ENCODE measurements at places on chromosomes 13 and 19. TPM values are rescaled to one million over a fixed set of nuclear protein-coding genes. Genes with fewer than 3 reads are reported as not detected.

The UBE2L5 gene
- not detected for total RNA-seq

DNA sequence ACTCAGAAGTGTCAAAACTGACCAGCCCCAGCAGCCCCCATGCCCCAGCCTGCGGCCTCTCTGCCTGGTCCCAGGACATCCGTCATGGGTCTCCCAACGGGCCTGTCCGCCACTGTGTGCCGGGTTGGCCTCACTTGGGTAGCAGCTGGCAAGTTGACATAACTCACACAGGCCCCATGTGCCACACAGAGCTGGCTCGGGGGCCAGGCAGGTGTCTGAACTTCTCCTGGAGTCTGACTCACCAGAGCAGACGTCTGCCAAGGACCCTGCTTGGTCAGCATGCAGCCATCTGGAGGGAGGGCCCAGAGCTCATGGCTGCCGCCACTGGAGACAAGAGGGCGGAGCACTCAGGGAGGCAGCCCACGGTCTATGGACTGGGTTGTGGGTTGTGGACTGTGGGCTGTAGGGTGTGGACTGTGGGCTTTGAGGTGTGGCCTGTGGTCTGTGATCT lies 32.0 kb upstream of the TMEM255B start:
- DNase-seq = peak; percentile 23

The SSC5D gene
- total RNA-seq = under 0.01 TPM

GRCh38 chr19:30719189-30719998 lies 347.2 kb downstream of the ZNF536 start:
- no peak for DNase-seq

The DNAJB1 gene
- 117 TPM for total RNA-seq

The KLK10 gene
- total RNA-seq = 28.0 TPM

GRCh38 chr13:34879851-34880250 lies 62.2 kb upstream of the NBEA start:
- no peak for DNase-seq

DNA sequence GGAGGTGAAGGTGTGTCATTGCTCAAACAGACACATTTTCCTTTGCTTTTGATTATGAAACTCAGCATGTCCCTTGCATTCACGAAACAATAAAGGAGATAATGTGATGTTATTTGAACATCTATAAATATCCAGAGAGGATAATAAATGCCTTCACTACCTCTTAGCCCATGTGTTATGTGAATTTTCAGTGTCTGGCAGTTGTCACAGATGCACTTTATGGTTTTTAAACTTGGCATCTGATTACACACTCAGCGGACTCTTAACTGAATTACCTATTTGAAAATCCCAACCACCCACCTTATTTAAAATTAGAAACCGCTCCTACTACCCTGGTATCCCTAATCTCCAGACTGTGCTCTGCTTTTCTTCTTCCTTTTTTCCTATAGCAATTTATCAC lies 254.2 kb downstream of the COG6 start:
- DNase-seq = no peak

The NAPSA gene
- total RNA-seq = 0.26 TPM

- peak; percentile 46 for DNase-seq
These were observed 277.1 kb downstream of the KLF5 start for GRCh38 chr13:73335944-73336343.

GRCh38 chr13:82739881-82740280 lies 1142.4 kb downstream of the SLITRK1 start:
- DNase-seq = no peak

The NLRP9 gene
- total RNA-seq = not detected

GRCh38 chr19:48925240-48925843 lies 8.2 kb upstream of the DHDH start:
- peak; percentile 92 for DNase-seq

The PROZ gene
- total RNA-seq = not detected

DNA sequence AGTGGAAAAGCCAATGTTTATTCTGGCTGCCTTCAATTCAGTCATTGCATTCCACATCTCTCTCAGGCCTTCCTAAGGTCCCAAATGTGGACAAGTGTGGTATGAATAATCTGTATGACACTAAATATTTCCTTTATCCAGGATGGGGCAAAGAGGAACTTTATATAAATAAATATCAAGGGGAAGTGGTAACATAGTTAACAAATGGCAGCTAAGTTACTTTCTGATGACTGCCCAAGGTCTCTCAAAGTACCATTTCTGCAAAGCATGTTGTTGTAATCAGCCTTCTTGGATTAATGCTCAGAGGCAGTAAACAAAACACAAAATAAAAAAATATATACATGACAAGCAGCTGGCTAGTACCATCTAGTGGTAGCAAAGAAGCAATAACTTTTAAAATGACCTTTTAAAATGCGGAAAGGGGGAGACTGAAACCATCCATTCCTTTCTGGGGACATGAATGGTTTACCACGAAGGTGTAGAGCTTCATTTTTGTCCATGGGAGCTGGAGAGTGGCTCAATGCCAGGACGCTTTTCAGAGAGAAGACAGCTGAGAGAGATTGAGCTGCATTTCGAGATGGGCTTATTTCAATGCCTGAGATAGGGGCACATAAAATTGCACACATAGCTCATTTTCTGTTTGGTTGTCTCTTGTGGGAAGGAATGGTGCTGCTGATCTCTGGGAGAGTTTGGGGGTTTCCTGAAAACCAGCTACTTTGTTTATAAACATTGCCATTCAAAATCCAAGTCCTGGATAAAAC lies 259.2 kb downstream of the RFC3 start:
- DNase-seq = peak; percentile 26

The SOX1 gene
- not detected for total RNA-seq

- no peak for DNase-seq
These were observed 473 bp downstream of the KLK4 start for GRCh38 chr19:50910722-50911121.

The FUT3 gene
- 40.8 TPM for total RNA-seq

DNA sequence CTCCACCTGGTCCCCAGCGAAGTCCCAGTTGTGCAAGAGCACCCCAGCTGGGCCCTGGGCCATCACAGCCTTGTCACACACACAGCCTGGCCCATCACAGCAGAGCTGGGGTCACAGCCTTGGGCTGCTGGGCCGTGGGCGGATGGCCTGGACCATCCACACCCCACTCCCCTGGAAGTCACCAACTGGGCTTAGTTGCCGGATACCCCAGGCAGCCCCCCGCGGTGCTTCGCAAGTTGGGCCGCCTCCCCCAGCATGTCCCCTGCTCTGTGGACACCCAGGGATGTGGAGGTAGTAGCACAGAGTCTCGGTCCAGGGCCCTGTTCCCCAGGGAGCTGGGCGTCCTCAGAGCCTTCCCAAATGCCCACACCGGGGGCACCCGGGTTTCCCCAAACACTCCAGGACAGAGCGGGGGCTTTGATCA lies 4.5 kb upstream of the ZNF554 start:
- DNase-seq = no peak

GRCh38 chr19:54160182-54160811 lies 776 bp upstream of the LENG1 start:
- peak; percentile 20 for DNase-seq

The C19orf85 gene
- not detected for total RNA-seq

DNA sequence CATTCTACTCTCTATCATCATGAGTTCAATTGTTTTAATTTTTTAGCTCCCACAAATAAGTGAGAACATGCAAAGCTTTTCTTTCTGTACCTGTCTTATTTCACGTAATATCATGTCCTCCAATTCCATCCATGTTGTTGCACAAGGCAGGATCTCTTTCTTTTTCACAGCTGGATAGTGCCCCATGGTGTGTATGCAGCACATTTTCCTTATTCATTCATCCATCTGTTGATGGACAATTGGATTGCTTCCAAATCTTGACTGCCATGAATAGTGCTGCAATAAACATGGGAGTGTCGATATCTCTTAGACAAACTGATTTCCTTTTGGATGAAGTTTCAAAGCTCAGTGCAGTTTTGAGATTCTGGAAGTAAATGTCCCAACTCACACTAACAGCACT lies 326.9 kb downstream of the FGF9 start:
- DNase-seq = no peak

DNA sequence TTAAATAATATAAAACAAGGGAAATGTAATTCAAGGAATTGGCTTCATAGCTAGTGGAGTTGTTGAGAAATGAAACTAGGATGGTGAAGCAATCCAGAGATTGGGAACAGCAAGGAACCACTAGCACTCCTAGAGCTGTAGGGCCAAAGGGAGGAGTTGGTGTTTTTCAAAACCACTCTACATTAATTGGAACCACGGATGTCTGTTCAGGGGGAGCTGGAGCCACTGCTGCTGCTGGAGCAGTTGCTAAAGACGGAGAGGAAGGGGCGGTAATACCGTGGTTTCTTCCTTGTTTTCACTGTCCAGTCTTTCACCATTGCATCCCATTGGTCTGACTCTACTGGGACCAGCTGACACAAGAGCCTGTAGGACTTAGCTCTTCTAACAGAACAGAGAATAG lies 8.5 kb downstream of the DNAJC15 start:
- DNase-seq = no peak

The FLT1 gene
- under 0.01 TPM for total RNA-seq

DNA sequence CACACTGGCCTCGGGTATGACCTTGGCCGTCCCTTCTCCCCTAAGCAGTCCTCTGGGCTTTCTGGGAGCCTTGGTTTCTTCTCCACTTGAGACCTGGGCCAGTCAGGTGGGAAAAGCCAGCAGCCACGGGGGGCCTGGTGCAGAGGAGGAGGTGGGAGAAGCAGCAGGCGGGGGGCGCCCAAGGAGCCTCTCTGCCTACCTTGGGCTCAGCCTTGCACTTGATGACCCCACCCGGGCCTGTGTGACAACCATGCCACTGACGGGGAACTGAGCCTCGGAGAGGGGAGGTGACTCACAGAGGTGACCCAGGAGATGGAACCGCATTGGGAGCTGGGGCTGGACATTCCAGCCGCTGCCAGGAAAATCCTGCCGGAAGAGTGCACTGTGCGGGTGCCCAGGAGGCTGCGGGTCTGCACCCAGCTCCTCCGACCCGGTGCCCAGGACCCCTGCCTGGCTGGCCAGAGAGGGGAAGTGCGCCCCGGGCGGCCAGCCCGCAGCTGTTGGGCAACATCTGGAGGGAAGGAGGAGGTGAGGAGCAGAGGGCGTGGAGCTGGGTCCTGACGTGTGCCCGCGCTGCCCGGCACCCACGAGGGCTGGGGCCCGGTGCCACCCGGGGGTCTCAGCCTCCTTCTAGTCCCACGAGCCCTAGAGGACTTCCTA lies 23.4 kb upstream of the SLC7A10 start:
- no peak for DNase-seq

The ATP4B gene
- total RNA-seq = not detected

DNA sequence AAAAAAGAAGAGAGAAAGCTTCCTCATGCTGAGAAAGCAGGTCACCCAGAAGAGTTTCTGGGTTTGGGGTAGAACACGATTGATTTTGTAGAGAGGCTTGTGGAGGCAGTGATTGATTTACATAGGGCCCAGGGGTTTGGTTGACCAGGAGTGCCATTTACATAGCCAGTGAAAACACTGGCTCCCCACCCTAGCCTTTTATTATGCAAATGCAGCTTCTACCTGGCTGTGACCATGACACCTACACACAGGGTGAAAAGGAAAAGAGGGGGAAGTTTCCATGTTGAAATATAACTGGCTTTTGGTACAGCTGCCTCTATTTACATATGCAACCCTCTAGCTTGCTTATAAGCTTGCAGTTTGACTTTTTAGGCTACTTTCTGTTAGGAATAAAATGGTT lies 62.0 kb downstream of the ZNF100 start:
- DNase-seq = no peak

GRCh38 chr13:95355494-95355893 lies 54.2 kb upstream of the ABCC4 start:
- peak; percentile 56 for DNase-seq

- DNase-seq = peak; percentile 73
These were observed 256.9 kb downstream of the SPRY2 start for GRCh38 chr13:80083853-80084676.

The PSG11 gene
- total RNA-seq = not detected

The SLAIN1 gene
- total RNA-seq = under 0.01 TPM

- DNase-seq = no peak
These were observed 341.2 kb upstream of the DACH1 start for GRCh38 chr13:72208112-72208645.
